Uterus (tissue), 4 donors: ENCODE measurements at places on chromosomes 7 and 10. TPM values are rescaled to one million over a fixed set of nuclear protein-coding genes. Genes with fewer than 3 reads are reported as not detected.

The NME8 gene
- not detected for total RNA-seq

The NUTM2E gene
- total RNA-seq = not detected

The ACTL6B gene
- not detected for total RNA-seq

The MEOX2 gene
- total RNA-seq = 1.8 TPM
